Naive thymus-derived CD4-positive, alpha-beta T cell (primary cell): ENCODE measurements at places on chromosomes 12 and 14.

DNA sequence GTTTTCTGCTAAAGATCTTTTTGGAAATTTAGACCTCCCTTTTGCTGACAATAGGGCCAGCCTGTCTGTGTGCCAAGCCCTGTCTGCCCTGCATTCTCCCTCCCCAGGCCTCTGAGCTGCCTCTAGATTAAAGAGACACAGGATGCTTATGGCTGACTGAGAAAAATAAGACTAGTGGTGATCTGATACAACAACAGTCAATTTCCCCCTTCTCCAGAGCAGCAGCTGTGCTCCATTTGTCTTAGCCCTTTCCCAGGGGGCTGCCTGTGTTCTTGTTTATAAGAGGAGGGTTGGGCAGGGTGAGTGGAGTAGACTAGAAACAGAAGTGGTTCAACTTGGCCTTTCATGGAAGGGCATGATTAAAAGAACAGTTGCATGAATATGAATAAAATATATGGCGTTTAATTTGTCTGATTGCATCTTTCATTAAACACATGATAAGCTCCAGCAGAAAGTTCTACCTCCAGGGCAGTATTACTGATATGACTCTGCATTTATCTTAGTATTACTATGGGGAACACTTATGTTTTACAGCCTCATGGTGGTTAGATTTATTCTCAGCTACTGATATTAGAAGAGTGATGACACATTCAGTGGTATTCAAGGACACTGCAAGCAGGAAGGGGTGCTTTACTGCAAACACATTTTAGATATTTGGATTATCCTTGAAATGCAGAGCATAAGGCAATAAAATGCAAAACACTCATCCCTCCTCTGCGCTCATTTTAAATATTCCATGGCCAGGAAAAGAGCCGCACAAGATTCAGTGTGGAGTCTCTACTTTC is 150.2 kb upstream of the CLEC14A start:
- DNase-seq, result no peak

DNA sequence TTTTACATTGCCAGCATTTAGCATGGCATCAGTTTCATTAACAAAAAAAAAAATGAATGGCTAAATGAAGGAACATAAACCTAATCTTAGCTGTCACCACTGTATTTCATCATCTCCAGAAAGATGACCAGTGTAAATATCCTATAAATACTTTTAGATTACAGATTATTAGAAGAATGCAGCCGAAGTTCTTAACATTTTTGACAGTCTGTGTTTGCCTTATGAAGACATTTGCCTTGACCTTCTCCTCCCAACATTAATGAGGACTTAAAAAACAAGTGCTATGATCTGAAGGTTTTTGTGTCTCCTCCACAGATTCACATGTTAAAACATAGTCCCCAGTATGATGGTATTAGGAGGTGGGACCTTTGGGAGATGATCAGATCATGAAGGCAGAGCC is 253.0 kb downstream of the SNAPC1 start:
- no peak for DNase-seq

DNA sequence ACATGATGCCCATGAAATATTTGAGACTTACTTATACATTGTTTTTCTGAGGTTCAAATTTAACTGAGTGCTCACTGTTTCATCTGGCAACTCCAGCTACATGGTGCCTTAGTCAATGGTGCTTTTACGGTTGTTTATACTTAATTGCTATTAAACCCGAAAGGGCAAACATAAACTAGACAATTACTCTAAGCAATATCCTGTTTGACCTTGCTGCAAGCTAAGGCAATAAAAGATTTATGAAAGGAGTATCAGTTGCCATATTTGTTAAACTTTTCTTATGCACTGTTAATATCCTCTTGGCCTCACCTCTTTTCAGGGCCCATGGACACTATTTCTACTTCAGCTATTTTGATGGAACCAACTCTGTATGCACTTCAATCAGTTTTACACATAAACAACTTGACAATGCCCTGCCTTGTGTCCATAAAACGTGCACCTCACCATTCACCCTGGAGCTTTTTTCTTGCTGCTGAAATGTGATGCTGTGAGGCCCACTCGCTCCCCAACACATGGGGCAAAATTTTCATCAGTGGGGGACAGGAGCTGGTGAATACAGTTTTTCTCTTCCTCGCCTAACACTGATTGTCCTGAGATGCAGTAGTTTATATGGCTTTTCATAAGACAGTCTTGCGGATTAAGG is 64.1 kb upstream of the HIF1A start:
- no peak for DNase-seq

GRCh38 chr14:65198346-65198745 is 96.0 kb upstream of the MAX start:
- no peak for DNase-seq

DNA sequence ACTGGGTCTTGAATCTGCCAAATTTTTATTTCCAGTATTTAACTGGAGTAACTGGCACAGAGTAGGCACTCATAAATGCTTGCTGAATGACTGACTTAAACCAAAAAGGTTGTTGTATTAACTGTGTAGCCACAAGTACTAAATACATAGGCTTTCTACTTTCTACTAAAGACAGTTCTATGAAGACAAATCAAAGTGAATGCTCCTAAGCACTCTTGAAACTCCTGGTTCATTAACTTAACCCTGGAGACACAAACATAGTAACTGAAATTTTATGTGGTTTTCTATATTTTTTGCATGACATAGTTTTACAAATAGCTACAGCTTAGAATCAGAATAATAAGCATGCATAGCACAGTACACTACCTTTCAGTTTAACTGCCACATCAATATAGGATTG is 70.4 kb downstream of the TXNDC16 start:
- no peak for DNase-seq

DNA sequence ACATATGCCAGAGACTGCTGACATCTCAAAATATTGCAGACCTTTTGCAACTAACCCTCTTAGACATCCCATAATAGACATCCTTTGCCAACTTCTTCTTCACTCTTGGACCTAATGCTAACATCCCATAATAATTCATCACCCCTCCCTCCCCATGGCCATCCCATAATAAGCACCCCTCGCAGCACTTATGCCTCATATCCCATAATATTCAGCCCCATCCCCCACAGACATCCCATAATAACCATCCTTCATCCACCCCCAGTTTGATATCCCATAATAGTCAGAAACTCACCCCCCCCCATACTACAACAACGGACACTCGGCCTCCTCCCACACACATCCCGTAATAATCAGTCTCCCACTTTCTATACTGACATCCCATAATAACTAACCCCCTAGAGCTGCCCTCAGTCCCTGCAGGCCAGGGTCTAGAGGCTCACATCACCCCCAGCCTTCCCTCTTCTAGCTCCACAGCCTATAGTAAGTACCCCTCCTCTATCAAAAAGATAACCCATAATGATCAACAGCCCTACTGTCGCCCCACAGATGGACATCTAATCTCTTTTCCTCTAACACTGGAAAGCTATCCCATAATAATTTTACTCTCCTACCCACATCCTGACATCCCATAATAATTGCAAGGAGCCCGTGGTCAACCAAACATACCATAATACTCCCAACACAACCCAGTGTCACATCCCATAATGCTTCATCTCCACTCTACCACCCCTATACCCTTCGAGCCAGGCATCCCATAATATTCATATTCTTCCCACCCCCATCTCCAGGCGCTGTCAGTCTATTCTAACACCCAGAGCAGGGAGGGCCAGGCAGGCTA is 792 bp upstream of the CHD4 start:
- DNase-seq, result peak; percentile 81

DNA sequence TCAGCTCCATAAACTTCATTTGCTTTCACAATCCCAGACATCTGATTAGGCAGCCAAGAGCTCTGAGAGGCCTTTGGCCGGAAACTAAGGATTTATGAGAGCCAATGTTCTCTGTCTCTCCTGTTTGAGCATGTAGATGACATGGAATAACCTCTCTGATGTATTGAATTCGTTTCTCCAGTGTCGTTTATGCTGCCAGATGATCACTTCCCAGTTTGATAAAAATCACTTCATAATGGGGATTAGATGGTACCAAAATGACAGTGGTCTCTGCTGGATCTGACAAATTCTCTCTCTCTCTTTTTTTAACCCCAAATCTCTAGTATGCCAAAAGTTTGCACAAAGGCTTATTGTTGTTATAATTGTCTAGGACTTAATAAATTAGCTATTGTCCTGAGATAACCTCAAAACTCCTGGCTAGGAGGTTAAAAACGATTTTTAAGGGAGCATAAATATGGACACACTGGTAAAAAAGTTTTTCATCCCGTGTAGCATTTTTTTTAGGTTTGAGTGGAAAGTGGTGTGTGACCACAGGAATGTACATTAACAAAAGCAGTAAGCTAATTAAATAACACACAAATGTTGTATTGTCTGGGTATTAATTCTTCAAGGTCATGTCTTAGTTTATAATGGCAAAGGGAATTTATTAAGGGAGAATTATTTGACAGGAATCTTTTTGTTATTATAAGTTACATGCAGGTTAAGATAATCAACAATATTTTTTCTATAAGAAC is 82.6 kb upstream of the USP44 start:
- DNase-seq, result no peak

- DNase-seq, result no peak
These were observed 207.6 kb downstream of the MED13L start for GRCh38 chr12:116069943-116070342.

GRCh38 chr14:60720962-60721325 is 3.2 kb downstream of the SIX4 start:
- DNase-seq, result no peak

- DNase-seq, result no peak
These were observed 74.2 kb downstream of the NOC4L start for GRCh38 chr12:132218527-132218875.

DNA sequence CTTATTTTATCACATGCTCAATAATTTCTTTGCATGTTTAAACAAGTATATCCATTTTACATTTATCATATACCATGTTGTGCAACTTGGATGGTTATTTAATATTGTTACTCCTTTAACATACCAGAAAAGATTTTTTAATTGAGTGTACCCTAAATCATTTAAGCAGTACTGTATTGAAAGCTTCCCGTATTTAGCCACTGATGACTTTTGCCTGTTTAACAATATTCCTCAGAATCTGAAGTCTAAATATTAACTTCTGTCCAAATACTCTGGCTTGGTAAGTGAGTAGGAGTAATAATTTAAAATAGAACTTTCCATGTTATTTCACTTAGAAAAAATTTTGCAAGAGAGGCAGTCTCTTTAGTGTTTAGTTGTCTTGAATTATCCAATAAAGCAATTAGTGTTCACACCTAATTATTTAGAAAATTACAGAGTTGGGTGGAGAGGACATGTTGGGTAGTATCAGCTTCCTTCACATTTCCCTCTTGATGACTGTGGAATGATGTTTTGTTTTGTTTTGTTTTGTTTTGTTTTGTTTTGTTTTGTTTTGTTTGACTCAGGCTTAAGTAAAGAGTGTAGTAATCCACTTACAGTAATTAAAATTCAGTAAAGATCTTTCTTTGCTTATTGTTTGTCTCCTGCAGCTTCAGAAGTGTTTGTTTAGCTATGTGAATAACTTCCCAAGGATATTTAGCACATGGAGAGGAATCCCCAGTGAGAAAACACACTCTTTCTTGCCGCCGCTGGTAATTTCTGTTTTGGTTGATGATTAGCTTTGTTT is 59.5 kb downstream of the DAAM1 start:
- DNase-seq, result no peak

DNA sequence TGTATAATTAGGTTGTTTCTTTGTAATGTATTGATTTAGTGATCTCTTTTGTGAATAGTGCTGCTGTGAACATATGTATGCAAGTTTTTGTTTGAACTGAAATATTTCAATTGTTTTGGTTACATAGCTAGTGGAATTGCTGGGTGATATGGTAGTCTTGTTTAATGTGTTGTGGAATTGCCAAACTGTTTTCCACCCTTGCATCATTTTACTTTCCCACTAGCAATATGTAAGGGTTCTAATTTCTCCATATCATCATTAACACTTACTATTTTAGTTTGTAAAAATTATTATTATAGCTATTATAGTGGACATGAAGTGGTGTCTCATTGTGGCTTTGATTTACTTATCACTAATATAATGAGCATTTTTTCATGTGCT is 5.9 kb downstream of the G2E3 start:
- DNase-seq, result no peak

DNA sequence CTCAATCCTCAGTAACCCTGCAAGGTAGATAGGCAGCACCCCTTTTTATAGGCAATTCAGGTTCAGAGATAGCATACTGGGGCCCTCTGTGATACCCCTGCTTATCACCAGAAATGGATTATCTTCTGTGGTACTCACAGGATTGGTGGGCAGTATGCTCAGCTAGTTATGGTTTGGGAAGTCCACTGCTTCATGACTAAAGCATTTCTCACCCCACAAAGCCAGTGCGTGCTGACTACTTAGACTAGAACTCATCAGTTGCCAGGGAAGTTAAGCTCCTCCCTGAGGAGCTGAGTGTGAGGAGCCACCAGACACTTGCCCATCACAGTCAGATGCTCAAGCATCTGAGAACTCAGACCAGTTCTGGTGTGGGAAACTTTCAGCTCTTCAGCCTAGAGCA is 76.3 kb downstream of the SCAF11 start:
- DNase-seq, result no peak

DNA sequence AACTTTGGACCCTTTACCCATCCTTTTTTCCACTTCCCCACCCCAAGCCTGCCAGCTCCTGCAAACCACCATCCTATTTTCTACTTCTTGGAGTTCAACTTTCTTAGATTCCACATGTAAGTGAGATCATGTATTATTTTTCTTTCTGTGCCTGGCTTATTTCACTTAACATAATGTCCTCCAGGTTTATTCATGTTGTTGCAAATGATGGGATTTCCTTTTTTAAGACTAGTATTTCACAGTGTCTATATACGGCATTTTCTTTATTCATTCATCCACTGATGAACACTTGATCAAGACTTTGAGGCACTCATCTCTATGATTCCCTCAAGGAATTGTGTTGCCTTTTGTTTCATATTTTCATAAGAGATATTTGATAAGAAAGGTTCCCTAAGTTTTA is 5.6 kb upstream of the PRPF39 start:
- DNase-seq, result no peak

DNA sequence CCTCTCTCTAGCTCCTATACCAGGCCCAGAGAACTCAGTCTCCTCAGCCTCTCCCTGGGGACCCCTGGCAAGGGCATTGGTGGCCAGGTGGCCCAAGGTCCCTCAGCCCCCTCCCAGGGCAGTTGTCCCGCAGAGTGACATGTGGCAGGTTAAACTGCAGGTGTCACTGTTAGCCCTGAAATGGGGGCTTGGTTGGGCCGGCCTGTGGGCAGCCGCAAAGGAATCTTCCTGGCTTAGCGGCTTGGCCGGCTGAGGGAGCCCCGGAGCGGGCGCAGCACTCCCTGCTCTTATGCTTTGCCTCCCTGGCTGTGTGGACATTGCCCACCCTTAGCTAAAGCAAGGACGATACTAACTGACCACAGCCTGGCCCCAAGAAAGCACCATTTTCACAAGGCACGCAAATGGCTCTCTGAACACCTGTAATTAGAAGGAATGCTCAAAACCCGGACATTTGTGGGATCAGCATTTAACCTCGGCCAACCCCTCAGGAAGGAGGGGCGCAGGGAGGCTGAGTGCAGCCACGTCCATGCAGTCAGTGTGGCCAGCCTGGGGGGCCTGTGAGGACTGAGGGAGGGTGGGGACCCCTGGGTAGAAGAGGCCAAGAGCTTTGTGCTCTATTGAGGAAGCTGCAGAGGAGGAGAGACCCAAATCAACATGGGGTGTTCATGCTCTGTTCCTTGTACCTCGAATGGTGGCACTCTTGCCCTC is 82.2 kb downstream of the PAPOLA start:
- DNase-seq, result no peak

- no peak for DNase-seq
These were observed 32.5 kb upstream of the LALBA start for GRCh38 chr12:48602192-48602989.

GRCh38 chr14:31943861-31944255 is 133.2 kb upstream of the ARHGAP5 start:
- DNase-seq, result no peak
